AG09309 (cell line): ENCODE measurements at places on chromosomes 5 and 9.
A peak's percentile ranks its signal among the peaks of the same experiment; 100 is the strongest.

DNA sequence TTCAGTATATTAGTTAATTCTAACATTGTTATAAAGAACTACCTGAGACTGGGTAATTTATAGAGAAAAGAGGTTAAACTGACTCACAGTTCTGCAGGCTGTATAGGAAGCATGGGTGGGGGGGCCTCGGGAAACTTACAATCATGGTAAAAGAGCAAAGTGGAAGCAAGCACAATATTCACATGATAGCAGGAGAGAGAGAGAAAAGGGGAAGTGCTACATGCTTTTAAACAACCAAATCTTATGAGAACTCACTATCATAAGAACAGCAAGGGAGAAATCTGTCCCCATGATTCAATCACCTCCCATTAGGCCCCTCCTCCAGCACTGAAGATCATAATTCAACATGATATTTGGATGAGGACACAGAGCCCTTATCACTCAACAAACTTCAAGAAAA, 324.9 kb downstream of the ZNF608 start:
- DNase-seq = no peak

- DNase-seq = no peak
Observed at GRCh38 chr5:7396713-7397454, 946 bp downstream of the ADCY2 start.

DNA sequence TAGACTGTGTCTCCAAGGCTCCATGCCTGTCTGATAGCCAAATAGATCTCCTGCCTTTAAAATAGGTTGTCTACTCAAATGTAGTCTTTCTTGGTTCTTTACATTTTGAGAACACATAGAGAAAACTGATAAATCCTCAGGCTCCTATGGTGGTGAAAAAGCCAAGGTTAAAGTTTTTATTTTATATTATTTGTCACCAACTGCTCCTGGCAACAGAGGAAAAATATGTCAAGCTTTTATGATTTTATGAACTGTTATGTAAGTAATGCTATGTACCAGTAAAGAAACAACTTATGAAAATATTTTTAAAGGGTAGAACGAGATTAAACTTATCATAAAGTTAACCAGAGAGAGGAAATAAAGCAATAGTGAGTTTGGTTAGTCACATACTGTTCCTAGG, 222.8 kb downstream of the NR2F1-AS1 start:
- no peak for DNase-seq

- DNase-seq = no peak
Observed at GRCh38 chr5:145666591-145666990, 168.6 kb downstream of the PRELID2 start.

DNA sequence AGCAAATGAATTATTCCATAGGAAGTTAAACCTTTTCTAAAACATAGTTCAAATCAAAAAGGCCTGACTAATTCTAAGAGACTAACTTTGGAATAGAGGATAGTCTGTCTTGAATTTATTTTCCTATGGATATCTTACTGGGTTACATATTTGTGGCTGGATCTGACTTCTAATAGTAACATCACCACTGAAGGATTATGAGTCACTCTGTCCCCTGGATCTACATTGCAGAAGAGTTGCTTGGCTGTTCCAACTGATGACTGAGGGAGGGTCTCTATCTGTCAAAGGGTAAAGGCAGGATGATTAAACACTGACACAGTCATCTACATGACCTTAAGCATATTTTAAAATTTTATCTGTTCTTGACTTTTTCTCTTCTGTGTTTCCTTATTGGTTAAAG, 119.6 kb upstream of the FST start:
- peak; percentile 72 for DNase-seq
